Stimulated activated CD4-positive, alpha-beta T cell treated with anti-CD3 and anti-CD28 coated beads, TNF-alpha, amount 100 ng/mL, for 1 hour (primary cell): ENCODE measurements at places on chromosomes 1 and 21.

- DNase-seq = peak; percentile 3
Observed at GRCh38 chr1:176897350-176898236, 266.9 kb downstream of the ASTN1 start.

DNA sequence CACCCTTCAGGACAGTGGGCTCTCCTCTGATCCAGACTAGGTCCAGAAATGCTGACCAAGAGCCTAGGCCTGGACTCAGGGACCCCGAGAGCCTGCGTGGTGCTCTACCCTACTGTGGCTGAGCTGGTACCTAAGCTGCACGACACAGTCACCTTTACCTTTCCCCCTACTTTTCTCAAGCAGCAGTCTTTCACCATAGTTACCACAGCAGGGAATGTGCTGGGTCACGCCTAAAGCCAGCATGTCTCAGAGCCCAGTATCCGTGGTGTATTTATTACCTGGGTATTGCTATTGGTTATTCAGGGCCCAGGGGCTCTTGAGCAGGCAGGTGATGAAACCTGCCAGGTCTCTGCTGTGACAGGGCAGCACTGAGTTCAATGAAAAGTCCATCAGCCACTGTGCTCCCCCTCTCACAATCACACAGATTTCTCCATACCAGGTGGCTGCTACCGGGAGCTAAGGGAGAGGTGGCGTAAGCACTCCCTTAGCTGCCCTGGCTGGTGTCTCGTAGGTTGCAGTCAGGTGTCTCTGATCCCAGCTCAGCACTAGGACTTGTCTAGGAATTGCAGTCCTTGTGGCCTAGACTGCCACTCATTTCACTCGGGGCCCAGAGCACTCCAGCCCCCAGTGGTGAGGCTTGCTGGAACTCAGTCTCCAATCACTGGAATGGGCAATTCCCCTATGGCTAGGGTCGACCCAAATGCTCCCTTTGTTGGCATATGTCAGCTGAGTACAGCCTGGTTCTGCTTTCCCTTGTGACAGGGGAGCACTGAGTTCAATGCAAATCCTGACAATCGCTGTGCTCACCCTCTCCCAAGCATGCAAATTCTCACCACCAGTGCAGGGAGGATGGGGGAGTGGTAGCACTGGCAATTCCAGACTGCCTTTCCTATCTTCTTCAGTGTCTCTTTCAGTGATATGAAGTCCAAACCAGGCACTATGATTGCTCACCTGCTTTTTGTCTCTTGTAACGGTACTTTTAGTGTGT lies 128.7 kb downstream of the PHTF1 start:
- DNase-seq = no peak

DNA sequence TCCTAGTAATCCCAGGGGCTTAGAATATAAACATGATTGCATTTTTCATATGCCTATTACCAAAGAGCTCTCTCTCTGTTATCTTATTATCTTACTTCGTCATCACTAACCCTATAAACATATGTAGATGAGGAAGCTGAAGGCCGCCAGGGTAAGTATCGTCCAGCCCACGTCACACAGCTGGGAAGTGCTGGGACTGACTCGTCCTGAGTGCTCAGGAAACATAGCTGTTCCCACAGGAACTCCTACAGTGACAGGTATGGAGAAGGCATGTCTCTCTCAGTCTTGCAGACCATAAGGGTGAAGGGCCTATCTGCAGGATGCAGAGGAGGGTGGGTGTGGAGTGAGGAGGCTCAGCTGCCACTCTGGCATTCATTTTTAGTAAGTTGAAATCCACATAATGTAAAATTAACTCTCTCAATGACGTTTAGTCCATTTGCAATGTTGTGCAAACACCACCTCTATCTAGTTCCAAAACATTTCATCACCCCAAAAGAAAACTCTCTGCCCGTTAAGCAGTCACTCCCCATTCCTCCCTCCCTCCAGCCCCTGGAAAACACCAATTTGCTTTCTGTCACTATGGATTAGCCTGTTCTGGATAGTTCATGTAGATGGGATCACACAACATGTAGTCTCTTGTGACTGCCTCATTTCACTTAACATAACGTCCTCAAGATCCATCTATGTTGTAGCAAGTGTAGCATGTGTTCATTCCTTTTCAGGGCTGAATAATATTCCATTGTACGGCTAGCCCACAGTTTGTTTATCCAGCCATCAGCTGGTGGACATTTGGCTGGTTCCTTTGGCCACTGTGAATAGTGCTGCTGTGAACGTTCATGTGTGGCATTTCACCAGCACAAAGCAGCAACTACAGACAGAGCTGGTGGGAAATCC lies 68.3 kb downstream of the TCP10L start:
- no peak for DNase-seq

GRCh38 chr1:22317231-22317919 lies 134.3 kb upstream of the ZBTB40 start:
- DNase-seq = no peak

- no peak for DNase-seq
Observed at GRCh38 chr1:200128944-200129879, 101.7 kb downstream of the NR5A2 start.

DNA sequence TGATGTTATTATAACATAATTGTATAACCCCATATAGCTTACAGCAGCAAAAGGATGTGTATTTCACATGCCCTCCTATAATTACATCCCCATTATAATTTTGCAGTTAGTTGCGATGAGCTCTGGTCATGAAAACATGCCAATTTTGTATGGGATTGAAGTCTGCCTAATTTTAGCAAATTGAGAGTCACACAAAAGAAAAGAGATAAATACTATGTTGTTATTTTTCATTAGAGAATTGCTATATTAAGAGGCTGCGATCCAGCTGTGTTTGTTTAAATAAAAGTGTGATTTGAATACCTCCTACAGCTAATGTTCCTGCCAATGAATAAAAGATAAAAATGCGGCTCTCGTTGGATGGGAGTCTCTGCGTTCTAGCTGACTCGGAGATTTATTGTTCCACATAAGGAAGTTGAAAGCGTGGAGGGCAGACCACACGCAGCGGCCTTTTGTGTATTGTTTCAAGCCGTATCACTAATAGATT lies 461.0 kb upstream of the NFIA start:
- DNase-seq = no peak

DNA sequence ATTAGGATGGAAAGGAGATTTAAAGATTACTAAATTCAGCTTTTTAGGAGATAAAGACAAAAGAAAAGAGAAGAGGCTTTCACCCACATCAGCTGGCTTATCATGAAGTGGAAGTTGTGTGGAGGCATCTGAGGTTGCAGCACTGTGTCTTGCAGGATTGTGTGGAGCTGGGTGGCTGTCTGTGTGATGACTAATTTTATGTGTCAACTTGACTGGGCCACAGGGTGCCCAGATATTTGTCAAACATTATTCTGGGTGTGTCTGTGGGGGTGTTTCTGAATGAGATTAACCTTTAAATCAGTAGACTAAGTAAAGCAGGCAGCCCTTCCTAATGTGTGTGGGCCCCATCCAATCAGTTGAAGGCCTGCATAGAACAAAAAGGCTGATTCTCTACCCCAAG lies 3.9 kb downstream of the KCNA10 start:
- no peak for DNase-seq

DNA sequence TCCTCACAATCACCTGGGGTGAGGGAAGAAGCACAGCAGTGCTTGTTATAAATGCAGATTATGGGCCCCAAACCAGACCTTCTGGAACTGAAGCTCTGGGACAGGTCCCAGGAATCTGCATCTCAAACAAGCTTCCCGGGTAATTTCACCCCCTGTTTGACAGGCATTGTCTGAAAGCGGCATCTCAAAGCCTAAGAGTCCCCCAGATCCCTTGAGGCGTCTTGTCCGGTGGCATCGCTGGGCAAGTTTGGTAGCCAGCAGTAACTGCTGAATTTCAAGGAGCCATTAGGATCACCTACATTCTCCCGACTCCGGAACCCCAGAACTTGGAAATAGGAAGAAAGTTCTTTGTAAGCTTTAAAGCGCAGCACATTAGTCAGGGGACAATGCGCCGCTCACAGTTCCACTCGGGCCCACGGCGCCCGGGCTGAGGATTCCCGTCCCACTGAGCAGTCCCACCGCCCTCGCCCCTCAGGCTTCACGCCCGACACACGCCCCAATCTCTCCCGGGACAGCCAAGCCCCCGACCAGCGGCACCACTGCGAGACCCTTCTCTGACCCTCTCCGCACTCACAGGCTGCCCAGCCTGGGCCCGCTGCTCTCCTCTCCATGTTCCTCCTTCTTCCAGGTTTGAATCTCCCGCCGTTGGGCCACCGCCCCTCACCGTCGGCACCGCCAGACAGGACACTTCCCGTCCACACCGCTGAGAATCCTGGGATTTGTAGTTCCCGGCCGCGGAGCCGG lies at the start of gene IQGAP3:
TSS of gene IQGAP3 (minus strand) at position 647 of the 744 bp plus-strand sequence. CDS start at position 611, 36 bp downstream.
- peak; percentile 46 for DNase-seq

- DNase-seq = no peak
Observed at GRCh38 chr1:75542818-75543570, 67.9 kb downstream of the SLC44A5 start.

- DNase-seq = no peak
Observed at GRCh38 chr1:41646186-41646585, 161.7 kb upstream of the EDN2 start.

GRCh38 chr1:5755552-5756125 lies 236.6 kb downstream of the NPHP4 start:
- DNase-seq = no peak

DNA sequence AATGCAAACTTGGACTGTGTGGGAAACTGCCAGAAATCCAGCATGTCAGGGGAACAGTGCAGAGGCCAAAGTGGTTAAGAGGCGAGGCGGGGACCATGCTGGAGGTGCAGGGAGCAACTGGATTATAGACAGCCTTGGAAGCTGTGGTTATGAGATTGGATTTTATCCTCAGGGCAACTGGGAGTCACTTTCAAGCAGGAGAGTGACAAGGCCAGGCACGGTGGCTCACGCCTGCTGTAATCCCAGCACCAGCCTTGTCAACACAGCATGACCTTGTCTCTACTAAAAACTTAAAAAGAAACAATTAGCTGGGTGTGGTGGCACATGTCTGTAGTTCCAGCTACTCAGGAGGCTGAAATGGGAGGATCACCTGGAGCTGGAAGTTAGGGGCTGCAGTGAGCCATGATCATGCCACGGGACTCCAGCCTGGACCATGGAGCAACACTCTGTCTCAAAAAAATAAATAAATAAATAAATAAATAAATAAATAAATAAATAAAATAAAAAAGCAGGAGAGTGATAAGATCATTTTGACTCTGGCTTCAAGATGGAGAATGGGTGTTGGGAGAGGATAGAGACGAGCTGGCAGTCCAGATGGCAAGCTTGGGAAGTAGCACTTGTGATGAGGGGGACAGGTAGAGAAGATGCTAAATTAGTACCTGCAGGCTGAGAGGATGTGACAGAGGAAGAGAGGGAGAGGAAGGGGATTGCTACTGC lies 3.5 kb downstream of the HAPLN2 start:
- DNase-seq = no peak

DNA sequence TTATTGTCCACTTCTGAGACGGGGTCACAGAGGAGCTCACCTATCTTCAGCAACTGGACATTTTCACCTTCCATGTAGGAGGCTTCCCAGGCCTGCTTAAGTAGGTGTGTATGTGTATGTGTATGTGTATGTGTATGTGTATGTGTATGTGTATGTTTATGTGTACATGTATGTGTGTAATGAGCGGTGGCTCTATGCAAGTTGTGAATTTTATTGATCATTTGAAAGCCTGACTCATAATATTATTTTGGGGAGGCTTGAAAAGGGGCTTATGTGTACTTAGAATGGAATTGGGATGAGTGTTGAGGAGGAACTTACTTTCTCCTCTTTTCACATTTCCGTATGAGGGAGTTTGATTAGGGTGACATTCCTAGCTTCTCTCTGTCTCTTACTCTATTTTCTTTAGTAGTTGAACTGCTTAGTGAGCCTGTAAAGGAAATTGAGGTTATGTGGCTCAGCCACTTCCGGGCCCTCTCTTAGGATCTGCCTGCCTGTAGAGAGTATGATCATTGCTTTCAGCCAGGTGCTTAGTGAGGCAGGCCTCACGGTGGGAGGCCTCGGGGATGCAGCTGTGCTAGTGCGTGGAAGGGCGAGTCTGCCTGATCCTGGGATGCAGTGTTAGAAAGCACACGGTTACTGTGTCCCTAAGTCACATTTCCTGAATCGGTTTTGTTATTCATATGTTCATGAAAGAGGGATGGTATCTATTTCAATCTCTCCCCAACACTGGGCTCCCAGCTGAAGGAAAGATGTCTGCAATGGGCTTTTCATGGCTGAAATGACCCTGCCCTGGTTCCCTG lies 61.0 kb downstream of the IER5 start:
- DNase-seq = peak; percentile 41

- DNase-seq = no peak
Observed at GRCh38 chr21:34922479-34922878, 126.6 kb downstream of the RUNX1 start.

- no peak for DNase-seq
Observed at GRCh38 chr1:33378976-33379375, 51.9 kb downstream of the PHC2 start.

DNA sequence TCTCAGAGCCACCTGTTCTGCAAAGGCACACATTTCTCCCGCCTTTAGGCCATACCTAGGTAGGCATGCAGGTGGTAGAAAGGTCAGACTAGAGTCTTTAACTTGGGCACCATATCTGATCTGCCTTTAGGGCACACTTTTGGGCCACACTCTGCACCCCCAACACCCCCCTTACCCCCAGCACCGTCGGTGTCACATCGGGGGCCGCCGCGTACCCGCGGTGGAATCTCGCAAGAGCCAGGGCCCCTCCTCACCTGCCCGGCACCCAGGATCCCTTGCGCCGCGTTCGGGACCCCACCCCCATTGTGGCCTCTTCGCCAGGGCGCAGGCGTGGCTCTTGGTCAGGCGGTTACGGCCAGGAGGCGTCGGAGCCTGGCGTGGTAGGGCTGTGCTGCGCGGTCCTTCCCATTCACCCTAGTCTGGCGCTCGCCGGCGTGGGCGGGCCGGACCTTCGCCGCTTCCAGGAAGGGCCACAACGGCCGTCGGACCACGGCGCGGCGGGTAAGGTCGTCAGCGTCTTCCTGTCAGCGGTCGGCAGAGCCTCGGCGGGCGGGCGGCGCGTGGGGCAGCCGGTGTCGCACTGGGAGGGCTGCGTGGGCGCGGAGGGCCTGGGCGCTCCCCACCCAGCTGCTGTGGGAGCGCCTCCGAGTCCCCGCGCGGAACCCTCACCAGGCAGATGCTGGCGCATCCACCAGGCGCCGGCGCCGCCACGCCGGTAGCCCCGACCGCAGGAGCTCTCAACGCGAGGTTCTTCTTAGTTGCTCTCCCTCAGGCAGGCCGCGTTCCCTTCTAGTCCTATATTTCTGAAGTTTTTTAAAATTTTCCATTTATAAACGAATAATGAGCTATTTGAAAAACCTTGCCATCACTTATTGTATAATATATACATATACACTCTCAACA lies at the start of gene DNAH14:
TSS of gene DNAH14 (plus strand) at position 341 of the 903 bp plus-strand sequence. CDS start 23,028 bp downstream, outside the sequence.
- DNase-seq = no peak

GRCh38 chr1:230682274-230682673 lies 31.6 kb downstream of the AGT start:
- DNase-seq = no peak
